Stimulated activated CD8-positive, alpha-beta memory T cell treated with anti-CD3 and anti-CD28 coated beads, Interleukin-7, amount 100 ng/mL, for 48 hours (primary cell): ENCODE measurements at places on chromosomes 2 and 18.

GRCh38 chr18:23816021-23816420 lies 126.8 kb downstream of the LAMA3 start:
- DNase-seq: no peak

- no peak for DNase-seq
Observed at GRCh38 chr2:58939388-58939787, 698.3 kb upstream of the FANCL start.

DNA sequence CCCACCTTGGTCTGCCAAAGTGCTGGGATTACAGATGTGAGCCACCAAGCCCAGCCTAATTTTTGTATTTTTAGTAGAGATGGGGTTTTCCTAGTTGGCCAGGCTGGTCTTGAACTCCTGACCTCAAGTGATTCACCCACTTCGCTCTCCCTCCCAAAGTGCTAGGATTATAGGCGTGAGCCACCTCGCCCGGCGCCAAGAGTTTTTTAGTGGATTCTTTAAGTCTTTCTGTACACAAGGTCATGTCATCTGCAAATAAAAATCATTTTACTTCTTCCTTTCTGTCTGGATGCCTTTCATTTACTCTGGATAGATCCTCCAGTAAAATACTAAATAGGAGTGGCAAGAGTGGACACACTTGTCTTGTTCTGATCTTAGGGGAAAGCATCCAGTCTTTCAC lies 61.7 kb downstream of the KCMF1 start:
- DNase-seq: no peak

DNA sequence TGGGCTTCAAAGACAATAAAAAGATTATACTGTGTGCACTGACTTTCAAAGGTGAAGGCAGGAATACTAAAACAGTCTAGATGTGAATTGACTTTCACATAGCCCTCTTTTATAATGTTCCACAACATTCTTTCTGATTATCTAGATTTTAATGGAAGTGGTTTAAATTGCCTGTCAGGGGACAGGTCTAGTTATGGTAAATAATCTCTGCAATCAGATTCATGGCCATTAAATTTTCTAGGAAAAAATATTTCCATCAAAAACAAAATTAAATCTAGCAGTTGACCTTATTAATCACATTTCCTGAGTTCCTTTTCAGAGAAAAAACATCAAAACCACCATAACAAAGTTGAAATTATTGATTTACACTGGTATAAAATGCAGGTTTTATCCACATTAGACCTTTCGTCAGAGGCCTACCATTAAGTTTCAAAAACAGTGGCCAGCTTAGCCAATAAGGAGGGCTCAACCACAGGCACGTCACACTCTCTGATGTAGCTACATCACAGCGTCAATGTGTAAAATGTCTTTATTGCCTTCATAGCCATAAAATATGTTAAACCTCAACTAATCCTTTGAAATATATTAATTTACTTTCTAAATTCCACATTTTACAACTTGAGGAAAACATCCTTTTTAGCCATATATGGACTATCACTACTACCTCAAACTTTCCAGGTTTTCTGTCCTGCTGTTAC lies 79.4 kb downstream of the NOL10 start:
- DNase-seq: no peak

DNA sequence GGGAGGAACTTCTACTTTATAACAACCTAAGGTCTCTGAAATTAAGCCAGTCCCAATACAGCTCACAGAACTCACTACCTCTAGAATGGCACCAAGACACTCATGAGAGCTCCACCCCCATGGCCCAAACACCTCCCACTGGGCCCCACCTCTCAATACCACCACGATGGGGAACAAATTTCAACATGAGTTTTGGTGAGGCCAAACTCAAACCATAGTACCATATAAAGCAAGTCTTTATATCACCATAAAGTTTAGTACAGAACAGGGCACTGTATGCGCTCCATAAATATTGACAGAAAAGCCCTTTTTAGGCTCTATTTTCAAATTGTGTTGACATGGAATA lies 3.3 kb downstream of the AFG3L2 start:
- DNase-seq: no peak

GRCh38 chr2:178914259-178914849 lies 107.1 kb upstream of the TTN start:
- DNase-seq: peak; percentile 24
